ENCODE measurements at places on chromosomes 4 and X. TPM values are rescaled to one million over a fixed set of nuclear protein-coding genes. Genes with fewer than 3 reads are reported as not detected.

GRCh38 chr4:162201673-162202072 is 37.9 kb upstream of the FSTL5 start:
- no peak for DNase-seq

DNA sequence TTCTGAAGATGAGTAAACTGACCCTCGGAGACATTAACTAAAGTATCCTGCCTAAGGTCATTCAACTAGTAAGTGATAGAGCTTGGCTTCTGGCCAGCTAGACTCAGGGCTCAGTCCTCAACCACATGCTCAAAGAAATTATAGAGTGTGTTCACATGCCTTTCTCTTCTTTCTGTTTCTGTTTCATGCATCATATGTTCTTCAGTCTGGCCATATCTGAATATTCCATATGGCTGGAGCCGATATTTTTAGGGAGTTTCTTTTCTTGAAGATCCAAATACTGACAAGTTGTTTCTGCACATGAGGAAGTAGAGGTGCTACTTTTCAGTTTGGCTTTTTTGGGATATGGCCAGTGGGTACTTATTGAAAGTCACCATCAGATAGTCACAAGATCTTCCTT is 44.9 kb downstream of the MMRN1 start:
- DNase-seq: no peak

DNA sequence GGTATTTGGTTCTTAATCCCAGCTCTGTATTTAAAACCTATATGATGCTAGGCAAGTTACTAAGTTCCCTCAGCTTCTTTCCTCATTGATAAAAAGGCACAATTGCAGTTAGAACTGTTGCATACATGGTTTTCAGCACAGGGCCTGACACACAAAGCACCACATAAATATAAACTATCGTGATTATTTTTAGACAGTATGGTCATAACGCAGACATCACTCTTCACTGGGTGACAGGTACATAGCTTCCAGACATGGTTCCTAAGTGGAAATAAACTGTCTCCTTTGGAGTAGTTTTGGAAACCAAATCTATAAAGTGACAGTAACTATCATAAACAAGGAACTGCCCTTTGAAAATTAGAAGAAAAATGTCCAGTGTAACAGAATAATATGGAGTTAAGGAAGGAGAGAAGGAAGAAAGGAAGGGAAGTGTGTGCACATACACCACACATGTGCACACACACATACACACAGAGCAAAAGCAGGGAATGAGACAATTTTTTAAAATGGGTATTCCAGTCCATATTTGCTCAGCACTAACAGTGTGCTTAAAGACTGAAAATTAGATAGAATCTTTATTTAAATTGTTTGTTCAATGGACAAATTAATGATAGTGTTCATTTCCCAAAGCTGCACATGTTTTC is 12.5 kb upstream of the G3BP2 start:
- DNase-seq: no peak

GRCh38 chr4:139525414-139525813 is 30.6 kb downstream of the SETD7 start:
- DNase-seq: no peak

DNA sequence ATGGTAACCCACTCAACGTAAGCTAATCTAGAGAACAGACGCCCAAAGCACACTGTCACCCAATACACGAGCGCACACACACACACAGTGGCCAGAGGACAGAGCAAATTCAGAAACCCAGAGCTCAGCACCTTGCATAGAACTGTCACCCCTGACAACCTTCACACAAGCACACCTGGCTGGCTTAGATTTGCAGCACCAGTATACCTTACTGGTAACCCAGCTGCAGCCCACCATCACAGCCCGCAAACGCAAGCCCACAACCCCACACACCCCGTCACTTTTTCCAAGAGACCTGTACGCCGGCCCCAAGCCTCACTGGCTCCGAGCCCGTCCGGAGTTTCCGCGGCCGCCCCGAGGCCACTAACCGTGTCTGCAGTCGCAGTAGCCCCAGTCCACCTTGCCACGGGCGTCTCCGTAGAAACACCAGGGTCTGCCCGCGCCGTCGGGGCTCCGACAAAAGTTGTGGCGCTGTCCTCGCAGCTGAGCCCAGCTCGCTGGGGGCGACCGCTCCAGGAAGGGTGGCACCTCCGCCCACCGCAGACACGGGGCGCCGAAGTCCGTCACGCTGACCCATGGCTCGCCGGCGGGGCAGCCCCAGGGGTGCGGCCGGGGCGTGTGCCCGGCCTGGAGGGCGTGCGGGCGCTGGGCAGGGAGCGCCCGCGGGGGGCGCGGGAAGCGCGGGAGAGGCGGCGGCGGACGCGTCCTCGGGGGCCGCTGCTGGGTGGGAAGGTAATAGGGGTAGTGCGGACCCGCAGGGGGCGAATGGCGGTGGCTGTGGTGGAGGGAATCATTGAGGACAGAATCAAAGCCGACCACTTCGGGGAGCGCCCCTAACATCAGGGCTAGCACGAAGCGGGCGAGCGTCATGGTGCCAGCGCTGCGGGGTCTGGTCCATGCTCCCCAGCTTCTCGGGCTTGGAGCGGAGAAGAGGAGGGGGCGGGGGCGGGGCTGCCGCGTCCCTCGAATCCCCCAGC is 664 bp downstream of the PRSS12 start:
- DNase-seq: no peak

- no peak for DNase-seq
Observed at GRCh38 chr4:183249854-183250253, 70.2 kb downstream of the CLDN22 start.

GRCh38 chrX:108123591-108124366 is 32.2 kb downstream of the ATG4A start:
- no peak for DNase-seq

DNA sequence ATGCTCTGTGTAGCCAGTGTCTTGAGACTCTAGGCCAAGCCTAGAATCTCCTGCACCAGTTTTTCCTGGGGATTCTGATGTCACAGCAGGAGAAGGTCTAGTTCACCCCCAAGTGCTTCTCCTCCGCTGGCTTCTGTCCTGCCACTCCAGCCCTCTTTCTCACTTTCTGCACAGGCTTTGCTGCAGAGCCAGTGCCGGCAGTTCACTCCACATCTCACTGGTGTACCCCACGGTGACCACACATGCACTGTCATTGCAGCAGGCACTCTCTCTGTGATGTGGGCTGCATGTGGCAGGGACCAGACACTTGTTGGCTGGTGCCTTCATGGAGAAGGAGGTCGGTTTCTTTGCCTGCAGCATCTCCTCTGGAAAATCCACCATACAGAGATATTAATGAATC is 643.8 kb upstream of the GALNTL6 start:
- DNase-seq: no peak

- no peak for DNase-seq
Observed at GRCh38 chr4:123017636-123018395, 95.4 kb upstream of the NUDT6 start.

GRCh38 chrX:39693298-39693697 is 404.5 kb downstream of the BCOR start:
- no peak for DNase-seq

DNA sequence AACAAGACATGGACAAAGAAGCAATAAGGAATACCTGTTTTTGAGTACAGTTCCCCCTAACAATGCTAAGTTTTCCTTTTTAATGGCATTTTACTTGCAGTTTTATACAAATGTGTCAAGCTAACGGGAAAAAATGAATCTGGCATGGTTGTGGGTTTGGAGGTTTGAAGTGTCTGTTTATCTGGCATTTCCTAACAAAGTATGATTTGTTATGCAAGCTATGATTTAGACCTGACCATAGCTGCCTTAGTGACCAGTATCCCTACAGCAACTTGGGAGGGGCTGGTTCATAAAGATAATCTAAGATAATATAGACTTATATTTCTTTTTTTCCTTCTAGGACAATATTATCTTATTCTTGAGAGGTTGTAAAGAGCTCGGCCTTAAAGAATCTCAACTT is 60.6 kb downstream of the LIMCH1 start:
- DNase-seq: no peak

Gene FGF16
- total RNA-seq: not detected

Gene LINC00632
- 22.8 TPM for total RNA-seq

Gene TREX2
- total RNA-seq: 3.1 TPM

Gene ANK2
- total RNA-seq: 27.1 TPM

Gene SSX4B
- total RNA-seq: not detected

Gene FRMD7
- not detected for total RNA-seq

Measured in Peyer's patch (tissue), 4 donors.